ENCODE measurements at places on chromosomes 6 and 20.

DNA sequence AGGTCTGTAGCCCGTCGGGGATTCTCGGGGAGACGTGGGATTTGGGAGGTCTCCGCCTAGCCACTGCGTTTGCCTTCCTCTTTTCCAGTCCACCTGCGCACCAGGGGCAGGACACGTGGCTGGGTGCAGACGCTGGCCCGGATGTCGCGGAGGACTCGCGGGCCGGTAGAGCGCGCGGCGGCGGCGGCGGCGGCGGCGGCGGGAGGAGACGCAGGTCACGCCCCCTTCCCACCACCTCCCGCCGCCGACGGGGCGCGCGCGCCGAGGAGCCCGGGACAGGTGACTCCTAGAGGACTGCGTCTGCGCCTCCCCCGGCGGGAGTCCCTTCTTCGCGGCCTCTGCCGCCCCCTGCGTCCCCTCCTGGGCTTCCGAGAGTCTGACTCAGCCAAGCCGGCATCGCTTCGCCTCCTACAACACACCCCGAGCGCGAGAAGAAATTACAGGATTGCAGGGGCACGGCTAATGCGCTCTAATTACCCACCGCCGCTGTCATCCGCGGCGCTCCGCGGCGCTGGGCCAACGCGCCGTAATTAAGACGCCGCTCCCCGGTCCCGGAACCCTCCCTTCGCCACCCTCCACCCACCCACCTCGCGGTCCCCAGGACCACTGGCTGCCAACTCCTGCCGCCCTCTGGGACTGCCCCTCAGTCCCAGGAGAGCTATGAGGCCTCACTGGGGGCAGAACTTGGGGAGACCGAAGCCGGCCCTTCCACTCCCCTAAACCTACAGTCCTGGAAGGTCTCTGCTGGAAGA lies 124.5 kb downstream of the MRPL14 start:
- peak; percentile 45 for DNase-seq

- DNase-seq = no peak
Measured at GRCh38 chr6:153392156-153392555, 261.1 kb upstream of the RGS17 start.

DNA sequence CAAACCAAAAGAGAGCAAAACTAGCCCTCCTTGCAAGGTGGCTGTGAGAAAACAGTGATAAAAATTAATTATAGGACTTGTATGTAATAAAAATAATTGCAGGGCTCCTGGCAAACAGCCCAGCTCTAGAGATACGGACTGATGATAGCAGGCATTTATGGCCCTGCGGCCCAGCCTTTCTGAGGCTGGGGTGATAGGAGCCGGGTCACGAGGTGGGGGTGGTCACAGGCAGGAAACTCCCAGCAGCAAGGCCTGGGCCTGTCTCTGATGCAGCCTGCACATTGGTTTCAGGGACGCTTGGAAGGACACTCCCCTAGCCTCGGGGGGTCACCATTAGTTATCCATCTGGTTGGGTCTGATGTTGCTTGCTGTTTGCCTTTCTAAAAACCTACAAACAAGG lies 18.7 kb upstream of the TTPAL start:
- DNase-seq = no peak

- no peak for DNase-seq
Measured at GRCh38 chr6:126618639-126619343, 278.9 kb downstream of the CENPW start.

DNA sequence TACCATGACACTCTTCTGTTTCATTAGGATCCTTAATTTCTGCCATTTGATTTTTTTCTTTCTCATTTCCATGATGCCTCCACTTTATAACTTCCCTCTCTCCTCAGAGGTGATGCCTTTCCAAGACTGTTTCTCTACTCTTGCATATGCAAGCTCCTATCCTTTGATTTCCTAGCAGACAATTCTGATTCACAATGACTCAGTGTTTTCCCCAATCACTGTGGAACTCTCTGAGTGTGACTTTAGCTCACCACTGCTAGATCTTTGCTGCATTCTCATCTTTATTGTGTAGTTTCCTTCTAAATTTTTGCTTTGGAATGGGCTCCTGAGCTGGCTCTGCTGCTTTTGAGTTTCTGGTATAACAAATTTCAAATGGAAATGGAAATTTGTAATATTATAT lies 184.9 kb downstream of the TINAG start:
- no peak for DNase-seq

GRCh38 chr6:3813150-3813780 lies 35.9 kb upstream of the FAM50B start:
- no peak for DNase-seq

GRCh38 chr6:4533576-4533975 lies 242.6 kb upstream of the CDYL start:
- no peak for DNase-seq

DNA sequence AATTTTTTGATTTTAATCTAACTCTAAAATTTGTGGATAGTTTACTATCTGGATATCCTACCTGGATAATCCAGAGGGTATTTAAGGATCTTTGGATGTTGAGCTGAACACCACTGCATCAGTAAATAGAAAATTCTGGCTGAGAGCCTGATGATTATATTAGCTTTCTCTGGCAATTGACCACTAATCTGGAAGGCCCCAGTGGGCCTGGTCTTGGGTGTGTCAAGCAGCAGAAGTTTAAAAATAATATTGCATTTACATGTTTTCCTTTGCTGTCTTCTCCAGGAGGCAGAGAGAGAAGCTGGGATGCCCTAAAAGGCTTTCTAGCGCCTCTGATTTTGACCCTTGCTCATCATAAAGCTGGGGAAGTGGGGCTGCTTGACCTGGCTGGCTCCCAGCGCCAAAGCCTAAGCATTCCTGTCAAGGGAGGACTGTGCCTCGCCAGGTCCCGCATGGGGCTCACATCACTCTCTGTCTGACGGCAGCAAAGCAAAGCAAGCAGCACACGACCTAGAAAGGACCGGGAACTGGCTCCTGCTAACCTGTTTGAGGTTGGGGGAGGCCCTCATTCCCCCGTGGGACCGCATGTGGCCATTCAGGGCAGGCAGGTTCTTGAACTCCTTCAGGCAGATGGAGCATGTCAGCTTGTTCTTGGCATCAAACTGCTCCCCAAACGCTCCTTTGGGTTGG lies 46.6 kb upstream of the MRPS10 start:
- no peak for DNase-seq

- no peak for DNase-seq
Measured at GRCh38 chr6:161446296-161446925, 172.6 kb upstream of the AGPAT4 start.

DNA sequence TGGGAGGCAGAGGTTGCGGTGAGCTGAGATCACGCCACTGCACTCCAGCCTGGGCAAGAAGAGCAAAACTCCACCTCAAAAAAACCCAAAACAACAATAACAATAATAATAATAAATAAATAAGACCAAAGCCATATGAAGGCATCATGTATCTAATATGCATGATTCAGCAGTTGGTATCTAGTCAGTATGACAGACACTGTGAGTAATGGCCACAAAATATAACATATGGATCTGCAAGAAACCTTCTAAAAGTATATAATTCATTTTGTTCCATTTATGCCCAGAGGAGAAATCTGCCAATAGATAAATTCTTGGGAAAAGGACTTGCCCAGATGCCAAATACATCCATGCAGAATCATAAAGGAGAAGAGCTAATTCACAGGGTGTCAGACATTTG lies 252.3 kb downstream of the BTBD9 start:
- DNase-seq = no peak

- no peak for DNase-seq
Measured at GRCh38 chr6:49517919-49518318, 18.2 kb downstream of the GLYATL3 start.

GRCh38 chr20:59985864-59986263 lies 27.6 kb downstream of the CDH26 start:
- DNase-seq = no peak

DNA sequence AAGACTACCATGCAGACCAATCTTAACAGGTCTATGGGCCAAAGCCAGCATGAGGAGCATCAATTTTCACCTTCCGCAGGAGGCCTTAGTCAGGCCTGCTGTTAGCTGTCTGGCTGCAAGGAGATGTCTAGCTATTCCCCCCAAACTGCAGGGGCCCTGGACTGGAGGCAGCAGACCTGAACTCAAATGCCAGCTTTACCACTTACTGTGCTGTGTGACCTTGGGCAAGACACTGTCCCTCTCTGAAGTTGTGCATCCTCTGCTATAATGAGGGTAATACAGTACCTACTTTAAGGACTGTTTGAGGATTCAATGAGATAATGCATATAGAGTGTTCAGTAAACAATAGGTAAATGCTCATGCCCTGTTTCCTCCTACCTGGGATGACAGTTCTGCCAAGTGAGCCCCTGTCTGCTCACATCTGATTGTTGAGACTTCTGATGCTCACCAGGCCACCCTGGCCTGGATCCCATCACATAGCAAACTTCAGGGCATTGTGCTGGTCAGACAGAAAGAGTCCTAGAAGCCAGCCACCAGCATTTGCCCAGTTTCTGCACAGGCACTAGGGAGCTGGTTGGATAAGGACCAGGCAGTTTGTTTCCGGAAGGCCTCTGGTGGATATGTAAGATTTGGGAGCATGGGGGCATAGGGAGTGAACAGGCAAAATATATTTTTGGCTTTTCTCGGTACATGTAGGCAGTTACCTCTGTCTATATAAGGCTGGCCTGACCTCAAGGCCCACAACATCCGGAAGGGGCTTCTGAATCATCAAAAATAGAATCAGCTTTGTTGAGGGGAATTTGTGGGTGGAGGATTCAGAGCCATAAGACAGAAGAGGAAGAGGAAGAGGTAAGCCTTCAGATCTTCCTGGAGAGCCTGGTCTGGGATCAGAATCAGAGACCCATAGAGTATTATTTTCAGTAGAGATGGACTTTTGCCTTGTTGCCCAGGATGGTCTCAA lies 2.3 kb upstream of the OCSTAMP start:
- peak; percentile 30 for DNase-seq

DNA sequence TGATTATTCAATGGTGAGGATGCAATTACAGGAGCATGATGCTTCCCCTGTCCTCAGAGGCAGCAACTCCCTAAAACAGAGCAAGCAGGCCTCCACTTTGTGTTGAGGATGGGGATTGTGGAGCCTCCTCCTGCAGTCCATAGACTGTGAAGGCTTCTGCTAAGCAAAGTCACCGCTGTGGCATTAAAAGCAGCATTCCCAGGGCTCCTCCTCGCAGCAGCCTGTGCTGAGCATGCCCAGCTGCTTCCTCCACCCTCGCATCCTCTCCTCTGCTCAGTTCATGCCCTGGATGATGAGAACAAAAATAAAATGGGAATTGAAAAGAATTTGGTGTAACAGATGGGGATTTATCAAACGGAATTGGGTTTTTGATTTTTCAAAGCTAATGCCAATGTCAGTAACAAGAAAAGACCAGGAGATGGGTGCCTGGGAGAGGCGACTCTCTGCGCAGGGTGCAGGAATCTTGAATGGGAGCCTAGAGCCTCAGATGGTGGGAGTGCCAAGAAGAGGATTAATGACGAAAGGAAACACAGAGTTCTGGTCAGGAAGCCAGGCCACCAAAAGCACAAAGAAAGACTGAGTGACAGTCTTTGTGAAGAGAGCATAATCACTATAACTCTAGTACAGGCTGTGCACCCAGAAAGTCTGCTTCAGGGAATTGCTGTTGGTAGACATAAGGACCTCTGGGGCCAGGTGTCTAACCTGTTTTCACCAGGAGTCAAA lies 347.6 kb downstream of the TPBG start:
- no peak for DNase-seq

GRCh38 chr6:132028029-132028428 lies 76.9 kb upstream of the CCN2 start:
- DNase-seq = no peak

- DNase-seq = no peak
Measured at GRCh38 chr20:60007464-60007863, 49.2 kb downstream of the CDH26 start.

GRCh38 chr6:89035252-89036101 lies 45.1 kb upstream of the PNRC1 start:
- no peak for DNase-seq

DNA sequence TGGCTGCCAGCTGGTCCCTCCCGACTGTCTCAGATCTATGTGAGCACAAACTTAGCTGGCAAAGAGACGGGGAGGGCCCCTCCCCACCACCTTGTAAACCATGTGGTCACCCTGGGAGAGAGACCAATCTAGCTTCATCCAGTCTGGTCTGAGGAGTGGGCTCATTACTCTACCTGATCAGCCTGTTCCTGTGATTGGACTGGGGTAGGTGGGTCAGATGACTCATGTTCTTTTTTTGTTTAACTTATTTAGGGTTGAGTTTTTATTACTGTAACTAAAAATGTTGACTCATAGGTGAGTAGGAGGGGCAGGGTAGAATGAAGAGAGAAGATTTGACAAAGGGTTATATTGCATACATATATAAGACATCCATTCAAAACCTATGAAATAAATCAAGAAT lies 4.7 kb downstream of the GSTA4 start:
- DNase-seq = no peak

DNA sequence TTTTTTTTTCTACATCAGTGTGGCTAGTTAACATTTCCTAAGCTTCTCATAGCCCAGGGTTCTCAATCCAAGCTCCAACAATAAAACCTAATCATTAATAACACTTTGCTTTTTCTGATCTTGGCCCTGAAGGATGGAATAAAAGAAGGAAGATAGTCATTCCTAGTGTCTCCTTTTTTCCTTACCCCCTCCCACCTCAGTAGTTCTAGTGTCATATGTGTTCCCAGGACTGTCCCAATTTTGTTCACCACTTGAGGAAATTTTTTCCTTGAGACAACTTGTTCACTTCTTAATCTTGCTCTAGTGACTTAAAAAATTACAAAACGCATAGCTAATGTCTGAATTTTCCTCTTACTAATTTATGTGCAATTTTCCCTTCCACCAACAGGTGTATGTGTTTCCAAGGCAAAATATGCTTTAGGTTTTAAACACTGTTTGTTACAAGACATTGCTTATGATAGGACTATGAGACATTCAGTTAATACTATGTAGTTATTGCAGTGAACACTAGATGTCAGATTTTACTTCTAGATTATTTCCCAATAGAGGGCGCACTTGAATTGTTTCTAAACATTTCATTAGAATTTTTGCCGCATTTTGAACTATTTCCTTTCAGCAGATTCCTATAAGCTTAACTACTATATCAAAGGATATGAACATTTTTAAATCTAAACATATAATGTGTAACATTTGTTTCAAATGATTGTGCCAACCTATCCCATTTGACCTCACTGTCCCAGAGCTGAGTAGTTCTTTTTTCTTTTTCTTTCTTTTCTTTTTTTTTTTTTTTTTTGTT lies 18.5 kb upstream of the C6orf141 start:
- DNase-seq = no peak

DNA sequence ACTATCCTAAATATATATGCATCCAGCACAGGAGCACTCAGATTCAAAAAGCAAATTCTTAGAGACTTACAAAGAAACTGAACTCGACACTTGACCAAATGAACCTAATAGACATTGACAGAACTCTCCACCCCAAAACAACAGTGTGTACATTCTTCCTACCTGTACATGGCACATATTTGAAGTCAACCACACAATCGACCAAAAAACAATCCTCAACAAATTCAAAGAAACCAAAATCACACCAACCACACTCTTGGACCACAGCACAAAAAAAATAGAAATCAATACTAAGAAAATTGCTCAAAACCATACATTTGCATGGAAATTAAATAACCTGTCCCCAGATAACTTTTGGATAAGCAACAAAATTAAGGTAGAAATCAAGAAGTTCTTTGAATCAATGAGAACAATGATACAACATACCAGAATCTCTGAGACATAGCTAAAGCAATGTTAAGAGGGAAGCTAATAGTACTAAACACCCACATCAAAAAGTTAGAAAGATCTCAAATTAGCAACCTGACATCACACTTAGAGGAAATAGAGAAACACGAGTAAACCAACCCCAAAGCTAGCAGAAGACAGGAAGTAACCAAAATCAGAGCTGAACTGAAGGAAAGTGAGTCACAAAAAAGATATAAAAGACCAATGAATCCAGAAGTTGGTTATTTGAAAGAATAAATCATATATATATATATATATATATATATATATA lies 12.5 kb upstream of the TREM1 start:
- DNase-seq = no peak

- DNase-seq = no peak
Measured at GRCh38 chr6:37903351-37904340, 84.1 kb downstream of the ZFAND3 start.

All from stimulated activated CD4-positive, alpha-beta T cell treated with anti-CD3 and anti-CD28 coated beads, Interleukin-15, amount 100 ng/mL, for 48 hours (primary cell).